Urinary bladder (tissue), 4 donors: ENCODE measurements at places on chromosomes 12 and 14. TPM values are rescaled to one million over a fixed set of nuclear protein-coding genes. Genes with fewer than 3 reads are reported as not detected.

KRT1 gene
- total RNA-seq: 0.42 TPM

ESRRB gene
- not detected for total RNA-seq

INHBC gene
- total RNA-seq: not detected

HECTD1 gene
- total RNA-seq: 364 TPM

GPATCH2L gene
- 80.1 TPM for total RNA-seq

DNAJC22 gene
- 1.0 TPM for total RNA-seq

SMCO2 gene
- not detected for total RNA-seq

SDS gene
- total RNA-seq: not detected

ACRBP gene
- total RNA-seq: 1.1 TPM

KRT82 gene
- total RNA-seq: not detected

JPH4 gene
- total RNA-seq: 2.7 TPM

VDR gene
- 0.79 TPM for total RNA-seq

AQP2 gene
- total RNA-seq: not detected

STYX gene
- total RNA-seq: 32.3 TPM

OAS3 gene
- total RNA-seq: 11.3 TPM

DHH gene
- 2.3 TPM for total RNA-seq

GPD1 gene
- total RNA-seq: 2.2 TPM

FRS2 gene
- total RNA-seq: 95.2 TPM

ENDOU gene
- total RNA-seq: not detected

ANO4 gene
- 3.5 TPM for total RNA-seq

SRGAP1 gene
- 18.0 TPM for total RNA-seq

MANSC4 gene
- not detected for total RNA-seq
